ENCODE measurements at places on chromosomes 13 and 19.
A peak's percentile ranks its signal among the peaks of the same experiment; 100 is the strongest.

DNA sequence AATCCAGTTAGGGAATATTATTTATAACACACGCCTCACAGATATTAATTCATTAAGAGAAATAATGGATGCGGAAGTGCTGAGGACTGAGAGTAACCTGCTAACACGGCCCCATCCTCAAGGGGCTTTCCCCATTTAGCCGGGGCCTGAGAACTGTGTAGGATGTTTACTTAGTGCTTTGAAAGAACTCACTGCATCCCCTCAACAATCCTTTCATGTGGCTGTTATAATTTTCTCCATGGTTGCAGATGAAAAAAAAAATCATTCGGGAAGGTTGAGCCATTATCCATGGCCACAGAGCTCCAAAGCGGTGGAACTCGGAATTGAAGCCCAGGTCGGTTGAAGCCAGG, 98.2 kb downstream of the ING1 start:
- no peak for DNase-seq

DNA sequence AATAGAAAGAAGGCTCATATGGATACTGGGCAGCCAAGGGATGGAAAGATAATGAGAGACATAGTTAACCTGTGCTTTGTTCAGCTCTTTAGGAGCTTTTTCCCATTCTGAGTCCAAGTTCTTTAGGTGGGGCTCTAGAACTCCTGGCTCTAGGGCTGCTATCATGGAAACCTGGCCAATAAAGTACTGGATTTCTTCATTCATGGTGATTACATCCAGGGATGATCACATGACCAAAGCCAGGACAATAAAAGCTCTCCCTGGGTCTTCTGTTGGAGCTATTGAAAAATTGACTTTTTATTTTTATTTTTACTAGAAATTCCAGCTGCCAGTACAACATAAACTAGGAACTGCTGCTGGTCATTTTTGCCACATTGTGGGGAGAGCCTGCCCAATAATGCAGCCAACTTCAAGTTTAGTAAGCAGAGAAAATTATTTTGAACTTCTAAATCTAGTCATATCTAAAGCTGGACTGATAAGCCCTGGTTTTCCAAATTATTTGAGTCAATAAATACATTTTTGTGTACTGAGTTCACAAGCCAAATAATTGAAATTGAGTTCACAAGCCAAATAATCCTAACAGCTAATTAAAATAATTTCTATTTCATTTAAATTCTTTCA, 224.9 kb upstream of the STARD13 start:
- DNase-seq, result no peak

- no peak for DNase-seq
Observed at GRCh38 chr13:111399334-111399733, 78.9 kb downstream of the TEX29 start.

DNA sequence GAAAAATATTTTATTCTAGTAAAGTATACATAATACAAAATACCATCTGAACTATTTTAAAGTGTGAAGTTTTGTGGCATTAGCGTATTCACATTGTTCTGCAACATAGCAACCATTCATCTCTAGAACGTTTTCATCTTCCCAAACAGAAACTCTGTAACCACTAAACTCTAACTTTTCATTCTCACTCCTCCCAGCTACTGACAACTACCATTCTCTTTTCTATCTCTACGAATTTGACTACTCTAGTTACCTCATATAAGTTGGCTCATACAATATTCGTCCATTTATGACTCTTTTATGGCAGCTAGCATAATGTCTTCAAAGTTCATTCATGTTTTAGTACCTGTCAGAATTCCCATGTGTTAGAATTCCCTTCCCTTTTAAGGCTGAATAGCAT, 150.5 kb upstream of the MIR17HG start:
- DNase-seq, result no peak

GRCh38 chr19:5436106-5436947, 18.9 kb upstream of the ZNRF4 start:
- DNase-seq, result peak; percentile 32

- DNase-seq, result no peak
Observed at GRCh38 chr13:43356567-43356966, 333.2 kb downstream of the DNAJC15 start.

GRCh38 chr19:17565611-17566010, 10.2 kb downstream of the COLGALT1 start:
- no peak for DNase-seq

DNA sequence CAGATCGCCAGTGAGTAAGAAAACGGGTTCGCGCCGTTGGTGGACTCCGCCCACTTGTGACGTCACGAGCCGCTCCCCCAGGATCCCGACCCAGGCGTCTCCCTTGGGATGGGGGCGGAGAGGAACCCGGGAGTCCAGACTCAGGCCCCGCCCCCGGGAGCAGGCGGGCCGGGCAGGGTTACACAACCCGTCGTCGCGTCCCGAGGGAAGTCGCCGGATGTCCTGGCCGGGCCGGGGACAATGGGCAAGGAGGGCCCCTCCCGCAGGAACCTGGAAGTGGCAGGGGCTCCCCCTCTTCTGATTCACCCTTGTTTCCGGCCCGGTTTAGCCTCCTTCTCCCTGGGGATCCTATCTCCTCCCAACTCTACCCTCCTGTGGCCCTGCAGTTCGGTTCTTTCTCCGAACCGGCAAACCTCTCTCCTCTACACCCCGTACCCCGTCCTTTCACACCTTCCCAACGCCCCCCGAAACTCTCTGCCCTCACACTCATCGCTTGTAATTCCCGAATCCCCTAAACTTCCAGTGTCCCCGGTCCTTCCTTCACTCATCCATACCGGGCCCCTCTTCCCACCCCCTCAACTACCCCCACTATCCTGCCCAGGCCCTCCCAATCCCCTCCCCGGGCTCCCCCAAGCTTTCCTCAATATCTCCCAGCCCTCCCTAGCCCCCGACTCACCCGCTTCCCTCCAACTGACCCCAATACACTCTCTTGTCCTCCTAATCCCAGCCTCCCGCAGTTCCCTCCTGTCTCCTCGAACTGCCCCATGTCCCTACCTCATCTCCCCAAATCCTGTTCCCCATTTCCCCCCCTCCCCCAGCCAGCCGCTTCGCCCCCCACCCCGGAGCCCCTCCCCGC, 20.0 kb upstream of the ERCC1 start:
- DNase-seq, result no peak

GRCh38 chr19:28609944-28610343, 603.0 kb downstream of the UQCRFS1 start:
- no peak for DNase-seq

Data from cerebellar nuclear complex (tissue), 1 donor.